ENCODE measurements at places on chromosomes 6 and 20.

GRCh38 chr6:15824811-15825210, 162.0 kb upstream of the DTNBP1 start:
- no peak for DNase-seq

GRCh38 chr20:40931410-40932044, 97.1 kb upstream of the TOP1 start:
- DNase-seq, result no peak

- DNase-seq, result no peak
Observed at GRCh38 chr20:11772226-11772730, 145.4 kb upstream of the BTBD3 start.

DNA sequence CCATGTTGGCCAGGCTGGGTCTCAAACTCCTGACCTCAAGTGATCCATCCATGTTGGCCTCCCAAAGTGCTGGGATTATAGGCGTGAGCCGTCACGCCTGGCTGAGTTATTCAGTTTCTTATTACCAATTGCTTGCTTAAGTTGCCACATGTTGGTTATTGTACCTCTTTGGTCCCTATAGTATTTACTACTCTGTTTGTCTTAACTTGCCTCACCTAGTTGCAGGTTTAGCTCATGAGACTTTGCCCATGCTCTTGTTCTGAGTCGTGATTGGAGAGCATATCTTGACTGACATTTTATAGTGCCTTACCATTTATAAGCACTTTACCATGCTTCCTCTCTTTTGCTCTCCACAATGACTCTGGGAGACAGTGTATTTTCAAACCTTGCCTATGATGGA, 134.2 kb upstream of the HDGFL1 start:
- DNase-seq, result no peak

- no peak for DNase-seq
Observed at GRCh38 chr6:119233312-119233984, 116.1 kb downstream of the MAN1A1 start.

DNA sequence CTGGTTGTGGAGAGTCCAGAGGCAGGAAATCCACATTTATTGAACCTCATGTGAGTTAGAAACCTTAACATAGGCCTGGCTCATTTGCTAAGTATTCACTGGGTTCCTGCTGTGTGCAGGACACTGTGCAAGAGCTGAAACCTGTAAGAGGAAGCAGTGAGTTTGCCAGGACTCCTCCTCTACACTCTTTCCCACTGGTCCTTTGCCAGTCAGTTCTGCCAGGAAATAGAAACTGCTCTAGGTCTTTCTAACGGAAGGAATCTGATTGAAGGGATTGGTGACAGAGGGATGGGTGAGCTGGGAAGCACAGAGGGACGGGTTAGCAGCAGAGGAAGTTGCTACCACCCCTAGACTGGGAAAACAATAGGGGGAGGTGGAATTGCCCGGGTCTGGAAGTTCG, 234.2 kb upstream of the ECI2 start:
- DNase-seq, result no peak

DNA sequence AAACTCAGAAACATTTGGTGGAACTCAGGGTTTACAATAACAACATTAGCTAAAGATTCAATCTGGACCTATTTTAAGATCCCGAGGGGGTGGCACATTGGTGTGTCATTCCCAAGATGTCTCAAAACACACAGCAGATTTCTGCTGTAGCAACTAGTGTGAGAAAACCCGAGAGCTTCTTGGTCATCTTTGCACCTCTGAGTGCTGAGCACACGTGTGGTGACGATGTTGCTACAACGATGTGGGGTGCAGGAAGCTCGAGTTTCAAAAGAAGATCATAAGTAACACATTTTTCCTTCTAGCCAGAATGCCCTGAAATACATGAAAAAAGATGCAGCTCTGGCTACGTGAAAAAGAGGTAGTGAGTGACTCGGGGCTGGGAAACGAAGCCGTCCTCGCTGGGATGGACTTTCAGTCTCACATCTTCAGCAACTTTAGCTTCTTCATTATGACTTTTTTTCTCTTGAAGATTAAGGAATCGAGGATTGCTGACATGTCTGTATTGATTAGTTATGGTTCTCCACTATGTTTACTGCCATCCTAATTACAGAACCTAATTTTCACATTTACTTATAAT, 1.5 kb downstream of the RAMACL start:
- DNase-seq, result no peak

DNA sequence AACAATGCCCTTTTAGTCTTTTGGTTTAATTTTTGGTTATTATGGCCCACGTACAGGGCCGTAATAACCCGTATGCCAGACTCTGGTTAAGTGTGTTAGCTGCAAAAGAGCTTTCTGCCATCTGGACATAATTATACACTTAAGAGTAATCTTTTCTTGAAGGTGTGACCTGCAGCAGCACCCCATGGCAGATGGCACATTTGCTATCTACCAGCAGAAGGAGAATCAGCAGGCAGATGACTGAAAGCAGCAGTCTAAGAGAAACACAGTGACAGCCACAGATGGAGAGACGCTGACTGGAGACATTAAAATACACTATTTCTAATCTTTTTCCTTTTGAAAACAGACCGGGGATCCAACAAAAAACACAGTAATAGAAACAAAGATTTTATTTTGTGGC, 18.7 kb downstream of the ASF1A start:
- no peak for DNase-seq

DNA sequence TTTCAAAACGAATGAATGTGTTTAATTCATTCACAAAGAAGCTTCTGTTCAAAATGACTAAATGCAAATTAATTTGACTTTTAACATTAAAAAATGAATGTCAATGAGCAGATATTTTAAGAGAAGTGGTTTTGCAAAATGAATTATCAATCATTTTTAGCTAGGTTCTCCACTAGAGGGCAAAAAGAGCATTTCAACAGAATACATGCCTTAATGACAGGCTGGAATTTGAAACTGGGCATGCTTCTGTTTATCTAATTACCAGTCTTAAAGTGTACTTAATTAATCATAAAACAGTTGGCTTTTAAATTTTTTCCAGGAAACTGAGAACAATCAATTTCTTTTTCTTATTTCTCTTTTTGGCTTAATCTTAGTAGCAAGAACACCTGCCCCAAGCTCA, 63.8 kb upstream of the TINAG start:
- no peak for DNase-seq

GRCh38 chr20:46220455-46221207, 87.7 kb downstream of the CDH22 start:
- no peak for DNase-seq

DNA sequence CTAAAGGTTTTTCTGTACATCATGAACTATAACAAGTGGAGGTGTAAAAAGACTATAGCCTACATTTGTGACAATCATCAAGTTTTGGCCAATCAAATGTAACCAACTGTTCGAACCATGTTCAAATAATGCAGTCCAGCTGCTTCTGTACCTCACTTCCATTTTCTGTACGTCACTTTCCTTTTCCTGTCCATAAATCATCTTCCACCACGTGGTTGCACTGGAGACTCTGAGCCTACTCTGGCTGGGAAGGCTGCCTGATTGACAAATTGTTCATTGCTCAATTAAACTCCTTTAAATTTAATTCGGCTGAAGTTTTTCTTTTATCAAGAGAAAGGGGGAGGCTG, 270.4 kb upstream of the JARID2 start:
- DNase-seq, result no peak

- peak; percentile 77 for DNase-seq
Observed at GRCh38 chr6:33632558-33633039, 11.5 kb downstream of the ITPR3 start.

GRCh38 chr6:110884321-110884720, 9.7 kb downstream of the AMD1 start:
- DNase-seq, result no peak

DNA sequence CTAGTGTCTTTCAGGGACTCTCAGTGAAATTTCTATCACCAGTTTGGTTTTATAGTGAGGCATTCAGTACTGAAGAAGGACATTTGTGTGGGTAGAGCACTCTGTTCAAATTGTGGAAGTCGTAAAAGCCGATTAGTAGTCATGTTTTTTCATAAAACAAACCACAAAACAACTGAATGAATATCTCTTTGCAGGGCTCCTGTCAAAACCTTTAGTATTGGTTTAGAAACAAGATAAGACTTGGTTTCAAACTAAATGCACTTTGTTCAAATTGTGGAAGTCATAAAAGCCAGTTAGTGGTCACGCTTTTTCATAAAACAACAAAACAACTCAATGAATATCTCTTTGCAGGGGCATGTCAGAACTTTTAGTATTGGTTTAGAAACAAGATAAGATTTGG, 23.8 kb downstream of the ADGRF4 start:
- DNase-seq, result no peak

- DNase-seq, result no peak
Observed at GRCh38 chr6:155968921-155969320, 513.3 kb upstream of the NOX3 start.

DNA sequence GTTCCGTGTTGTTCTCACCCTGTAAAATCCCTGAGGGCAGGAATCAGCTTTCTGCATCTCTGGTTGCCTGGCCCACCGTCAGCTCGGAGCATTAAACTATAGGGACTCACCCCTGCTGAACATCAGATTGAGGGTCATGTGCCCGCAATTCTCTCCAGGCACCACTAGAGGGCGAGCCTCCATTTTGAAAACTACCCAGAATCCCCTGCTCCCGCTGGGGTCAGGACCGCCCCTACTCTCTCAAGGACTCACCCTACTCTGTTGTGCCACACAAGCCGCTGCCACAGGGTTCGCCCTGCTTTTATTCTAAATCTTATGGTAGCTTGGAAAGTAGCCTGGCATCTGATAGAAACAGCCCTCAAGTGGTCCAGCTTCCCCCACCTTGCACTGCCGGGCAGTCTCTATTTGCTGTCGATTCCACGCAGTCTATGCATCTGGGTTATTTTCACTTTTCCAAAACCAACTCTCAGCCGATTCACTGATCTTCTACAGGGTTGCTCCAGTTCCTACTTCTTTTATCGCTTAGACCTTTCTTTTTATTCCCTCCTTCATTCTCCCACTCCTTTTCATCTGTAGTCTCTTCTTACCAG, 244.1 kb upstream of the QKI start:
- peak; percentile 55 for DNase-seq

DNA sequence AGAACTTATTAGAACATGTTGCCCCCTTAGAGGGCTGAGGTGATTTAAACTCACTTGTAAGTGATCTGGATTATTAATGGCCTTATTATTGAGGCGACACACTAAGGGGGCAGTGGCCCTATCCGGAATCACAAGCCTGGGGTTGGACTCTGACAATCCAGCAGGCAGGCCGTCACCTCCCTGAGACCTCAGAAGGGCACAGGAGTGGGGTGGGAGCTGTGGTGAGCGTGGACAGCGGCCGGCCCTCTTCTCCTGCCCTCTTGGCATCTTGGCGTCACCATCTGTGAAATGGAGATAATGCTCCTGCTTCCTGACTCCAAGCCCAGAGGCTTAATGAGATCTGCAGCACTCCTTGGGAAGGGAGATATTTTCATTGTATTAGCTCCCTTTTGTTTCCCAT, 15.6 kb upstream of the UQCC2 start:
- no peak for DNase-seq
